Neuronal stem cell (in vitro differentiated cells): ENCODE measurements at places on chromosomes 4 and X.

DNA sequence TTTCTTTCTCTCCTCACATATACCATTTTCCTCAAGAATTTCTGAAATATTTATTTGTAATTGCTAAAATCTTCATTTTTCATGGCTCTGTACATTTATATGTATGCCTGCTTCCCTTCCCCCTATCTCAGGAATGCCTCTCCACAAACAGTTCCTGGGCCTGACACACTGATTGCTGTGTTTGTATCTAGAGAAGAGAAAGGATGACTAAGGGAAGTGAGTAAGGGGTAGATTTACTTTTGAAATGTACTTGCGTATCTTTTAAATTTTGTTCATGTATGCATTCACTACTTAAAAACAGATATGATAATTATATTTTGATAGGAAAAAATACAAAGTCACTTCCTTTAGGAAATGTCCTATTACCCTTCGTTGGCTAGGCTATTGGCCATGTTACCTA lies 790.8 kb downstream of the PCDH18 start:
- H3K27me3 ChIP-seq: no peaks in the 10 kb centered on the region
- H3K4me1 ChIP-seq: no peaks in the 10 kb centered on the region
- no peak for DNase-seq
- H3K27ac ChIP-seq: no peak overlapping the region
- H3K36me3 ChIP-seq: no peaks in the 10 kb centered on the region

- no peak overlapping the region for H3K4me3 ChIP-seq
- DNase-seq: no peak
- no peaks in the 10 kb centered on the region for H3K36me3 ChIP-seq
- no peak overlapping the region for H3K27ac ChIP-seq
- no peaks in the 10 kb centered on the region for H3K27me3 ChIP-seq
These were observed 5.6 kb upstream of the CT45A1 start for GRCh38 chrX:135707880-135708279.

DNA sequence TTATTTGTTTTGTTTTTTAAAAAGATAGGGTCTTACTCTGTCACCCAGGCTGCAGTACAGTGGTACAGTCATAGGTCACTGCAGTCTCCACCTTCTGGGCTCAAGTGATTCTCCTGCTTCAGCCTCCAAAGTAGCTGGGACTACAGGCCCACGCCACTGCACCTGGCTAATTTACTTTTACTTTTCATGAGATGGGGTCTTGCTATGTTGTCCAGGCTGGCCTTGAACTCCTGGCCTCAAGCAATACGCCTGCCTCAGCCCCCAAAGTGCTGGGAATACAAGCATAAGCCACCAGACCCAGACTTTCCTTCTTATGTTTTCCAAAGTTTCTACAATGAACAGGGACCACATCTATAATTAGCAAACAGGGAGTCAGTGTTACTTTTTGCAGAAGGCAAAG lies 37.9 kb upstream of the MXD4 start:
- no peak overlapping the region for H3K4me3 ChIP-seq
- H3K36me3 ChIP-seq: no peaks in the 10 kb centered on the region
- no peaks in the 10 kb centered on the region for H3K27me3 ChIP-seq
- H3K4me1 ChIP-seq: no peaks in the 10 kb centered on the region

DNA sequence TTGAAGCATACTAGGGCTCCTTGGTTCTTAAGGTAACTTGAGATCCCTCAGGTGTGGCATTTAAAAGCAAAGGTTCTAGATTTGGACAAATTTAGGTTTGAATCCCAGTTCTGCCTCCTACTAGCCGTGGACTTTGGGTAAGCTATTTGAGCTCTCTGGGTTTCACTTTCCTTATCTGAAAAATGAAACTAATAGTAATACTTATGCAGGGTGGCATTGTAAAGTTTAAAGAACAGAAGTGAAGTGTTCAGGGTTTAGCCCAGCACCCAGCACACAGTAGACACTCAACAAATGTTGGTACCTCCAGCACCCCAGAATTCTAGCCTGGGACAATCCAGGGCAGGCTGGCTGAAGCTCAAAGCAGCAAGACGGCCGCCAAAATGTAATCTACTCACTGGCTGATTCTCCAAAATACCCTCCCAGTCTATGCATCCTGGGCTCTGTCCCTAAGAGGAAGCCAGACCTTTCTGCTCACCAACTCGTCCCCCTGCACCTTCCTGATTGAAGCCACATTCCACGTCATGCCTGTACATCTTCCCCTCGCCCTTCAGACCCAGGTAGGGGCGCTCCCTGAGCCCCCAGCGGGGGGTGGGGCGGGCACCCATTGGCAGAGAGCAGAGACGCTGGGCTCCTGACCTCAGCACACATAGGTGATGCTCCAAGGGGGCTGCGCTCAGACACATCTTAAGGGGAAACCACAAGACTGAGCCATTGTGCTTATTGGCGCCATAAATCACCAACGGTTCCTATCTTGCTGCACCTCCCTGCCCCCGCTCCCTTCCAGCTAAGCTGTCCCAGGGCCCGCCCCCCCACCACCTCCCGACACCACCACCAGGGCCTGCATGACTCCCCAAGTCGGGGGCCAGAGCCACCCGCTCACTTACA lies 160.6 kb downstream of the BCOR start:
- no peak overlapping the region for H3K27ac ChIP-seq
- peaks cover 16% of the 10 kb centered on the region for H3K4me1 ChIP-seq
- H3K4me3 ChIP-seq: no peak overlapping the region
- H3K36me3 ChIP-seq: no peaks in the 10 kb centered on the region

DNA sequence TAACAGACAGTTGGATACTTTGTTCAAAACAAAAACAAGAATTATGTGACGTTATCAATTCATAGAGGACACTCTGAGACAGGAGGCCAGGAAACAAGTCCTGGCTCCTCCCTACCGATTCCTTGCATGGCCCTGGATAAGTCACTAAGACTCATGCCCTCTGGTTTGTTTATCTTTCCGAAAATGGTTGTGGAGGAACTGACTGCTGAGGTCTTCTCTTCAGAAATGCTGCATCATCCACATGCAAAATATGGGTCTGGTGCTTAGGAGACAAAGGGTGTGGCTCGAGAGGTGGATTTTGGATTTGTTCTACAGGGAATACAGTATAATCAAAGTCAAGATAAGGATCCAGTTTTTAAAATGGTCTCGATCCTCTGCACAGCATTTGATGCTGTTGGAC lies 130.9 kb downstream of the RELL1 start:
- H3K4me1 ChIP-seq: no peaks in the 10 kb centered on the region
- DNase-seq: no peak
- H3K27me3 ChIP-seq: no peaks in the 10 kb centered on the region
- H3K4me3 ChIP-seq: no peak overlapping the region

DNA sequence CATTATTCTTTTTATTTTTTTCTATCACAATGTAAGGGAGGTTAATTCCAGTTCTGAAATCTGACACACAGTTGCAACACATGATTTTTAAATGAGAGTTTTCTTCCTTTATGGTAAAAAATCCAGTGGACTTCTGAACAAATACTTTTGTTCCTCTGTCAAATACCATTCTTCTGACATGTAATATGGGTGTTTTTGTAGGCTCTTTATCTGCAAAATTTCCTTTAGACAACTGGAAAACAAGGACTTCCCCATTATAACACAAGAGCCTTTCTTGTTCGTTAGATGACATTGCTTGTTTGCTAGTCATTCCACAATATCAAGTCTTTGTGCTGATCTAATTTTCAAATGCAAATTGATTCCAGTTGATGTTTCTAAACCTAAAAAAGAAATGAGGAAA lies 7.7 kb downstream of the FANCB start:
- DNase-seq: no peak
- no peaks in the 10 kb centered on the region for H3K27me3 ChIP-seq
- peaks cover 20% of the 10 kb centered on the region for H3K36me3 ChIP-seq
- H3K4me3 ChIP-seq: no peak overlapping the region
- no peaks in the 10 kb centered on the region for H3K4me1 ChIP-seq
- no peak overlapping the region for H3K27ac ChIP-seq

DNA sequence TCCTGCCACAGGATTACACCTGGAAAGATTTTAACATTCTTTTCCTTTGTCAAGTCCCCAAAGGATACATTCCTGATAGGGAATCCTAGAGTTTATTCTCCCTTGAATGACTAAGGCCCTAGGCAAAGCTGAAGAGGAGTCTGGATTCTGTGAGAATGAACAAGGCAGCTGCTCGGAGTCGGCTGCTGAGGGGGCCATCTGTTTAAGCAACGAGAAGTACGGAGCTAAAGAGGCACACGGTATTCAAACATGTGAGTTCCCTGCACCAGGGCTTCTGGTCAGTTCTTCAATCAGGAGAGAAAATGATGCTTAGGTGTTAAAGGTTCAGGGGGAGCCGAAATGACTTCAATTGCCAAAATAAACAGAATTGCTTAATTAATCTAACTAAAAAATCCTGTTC lies 97.6 kb downstream of the MGST2 start:
- no peaks in the 10 kb centered on the region for H3K27me3 ChIP-seq
- DNase-seq: no peak
- no peaks in the 10 kb centered on the region for H3K36me3 ChIP-seq
- H3K4me3 ChIP-seq: no peak overlapping the region
- no peak overlapping the region for H3K27ac ChIP-seq
- peaks cover 15% of the 10 kb centered on the region for H3K4me1 ChIP-seq

GRCh38 chr4:153421941-153422340 lies 44.2 kb upstream of the TMEM131L start:
- no peak overlapping the region for H3K27ac ChIP-seq
- DNase-seq: no peak
- no peaks in the 10 kb centered on the region for H3K36me3 ChIP-seq
- H3K4me3 ChIP-seq: no peak overlapping the region
- peaks cover 3% of the 10 kb centered on the region for H3K4me1 ChIP-seq
- no peaks in the 10 kb centered on the region for H3K27me3 ChIP-seq

- peaks cover 4% of the 10 kb centered on the region for H3K27me3 ChIP-seq
These were observed 601 bp upstream of the FGFBP2 start for GRCh38 chr4:15963576-15963975.

DNA sequence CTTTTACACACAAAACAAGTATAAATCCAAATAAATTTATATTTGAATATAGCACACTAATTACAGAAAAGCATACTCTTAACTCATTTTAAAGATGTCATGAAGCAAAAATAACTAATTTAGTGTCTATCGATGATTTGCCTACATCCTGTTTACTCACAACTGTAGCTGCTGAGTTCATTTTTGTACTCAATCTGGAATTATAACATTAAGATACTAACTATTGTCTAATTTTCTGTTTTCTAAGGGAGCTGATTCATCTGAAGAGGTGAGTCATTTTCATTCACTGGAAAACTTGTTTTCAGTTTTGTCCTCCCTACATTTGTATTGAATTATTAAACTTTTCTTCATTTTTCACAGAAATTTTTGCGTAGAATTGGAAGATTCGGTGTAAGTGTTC lies 3.7 kb downstream of the STATH start:
- no peak overlapping the region for H3K27ac ChIP-seq
- no peaks in the 10 kb centered on the region for H3K36me3 ChIP-seq
- no peak overlapping the region for H3K4me3 ChIP-seq
- H3K4me1 ChIP-seq: no peaks in the 10 kb centered on the region
- H3K27me3 ChIP-seq: no peaks in the 10 kb centered on the region
